ENCODE measurements at places on chromosomes 3 and 15.

DNA sequence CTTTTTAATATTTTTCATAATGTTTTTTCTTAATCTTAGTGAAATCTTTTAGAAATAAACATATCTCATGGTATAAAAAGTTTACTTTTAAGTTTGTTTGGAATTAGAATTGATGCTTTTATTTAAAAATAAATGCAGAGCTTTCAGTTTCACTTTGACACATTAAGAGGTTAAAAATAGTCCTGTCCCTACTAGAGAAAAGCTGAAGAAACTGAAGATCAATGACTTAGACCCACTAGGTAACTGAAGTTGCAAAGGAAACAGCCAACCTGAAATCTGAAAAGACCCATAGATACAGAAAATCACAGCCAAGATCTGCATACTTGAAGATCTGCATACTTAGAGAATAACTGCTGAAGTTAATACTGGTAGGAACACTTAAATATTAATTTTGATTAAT lies 237.6 kb downstream of the RAP2B start:
- DNase-seq = no peak

GRCh38 chr3:51297333-51297732 lies 87.8 kb upstream of the MANF start:
- no peak for DNase-seq

- no peak for DNase-seq
Observed at GRCh38 chr15:100057281-100057680, 284.5 kb downstream of the ADAMTS17 start.

GRCh38 chr3:174206607-174207192 lies 652.4 kb upstream of the NAALADL2 start:
- DNase-seq = no peak

DNA sequence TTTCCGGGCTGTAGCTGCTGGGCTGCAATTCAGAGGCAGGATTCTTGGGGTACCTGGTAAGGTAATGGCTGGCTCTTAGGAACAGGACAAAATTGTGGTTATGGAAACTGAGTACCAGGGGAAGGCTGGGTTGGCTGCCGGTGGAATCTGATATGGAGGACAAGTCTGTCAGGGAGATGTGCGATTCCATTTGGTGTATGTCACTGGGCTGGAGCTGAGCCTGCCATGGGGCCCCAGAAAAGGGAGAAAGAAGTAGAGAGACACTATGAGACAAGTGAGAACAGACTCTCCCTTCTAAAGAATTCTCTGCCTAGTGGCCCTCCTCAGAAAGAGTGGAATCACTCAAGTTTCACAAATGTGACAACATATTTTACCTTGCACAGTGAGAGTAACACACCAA lies 368.2 kb upstream of the ROPN1 start:
- no peak for DNase-seq

DNA sequence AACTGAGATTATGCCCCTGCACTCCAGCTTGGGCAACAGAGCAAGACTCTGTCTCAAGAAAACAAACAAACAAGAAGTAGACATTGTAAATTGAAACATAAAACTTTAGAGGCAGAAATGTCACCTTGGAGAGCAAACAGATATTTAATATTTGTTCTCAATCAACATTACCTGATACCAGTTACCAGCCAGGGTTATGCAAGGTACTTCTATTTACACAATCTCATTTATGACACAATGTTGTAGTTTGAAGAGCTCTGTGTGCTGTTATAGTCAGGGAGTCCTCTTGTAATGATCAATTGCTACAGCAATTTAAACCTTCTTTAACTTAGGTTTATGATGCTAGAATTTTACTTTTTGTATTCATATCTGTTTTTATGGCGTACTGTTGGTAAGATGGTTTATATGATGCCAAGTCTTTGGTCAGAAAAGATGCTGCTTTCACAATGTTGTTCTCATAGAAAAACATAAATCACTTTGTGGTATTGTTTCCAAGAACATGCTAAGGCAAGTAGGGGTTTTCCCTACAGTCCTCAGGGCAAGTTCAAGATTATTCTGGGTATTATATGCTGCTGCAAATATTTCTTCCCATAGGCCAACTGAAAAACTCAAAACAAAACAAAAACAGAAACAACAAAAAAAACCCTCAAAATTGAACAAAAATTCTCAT lies 173.5 kb downstream of the TNIK start:
- no peak for DNase-seq

DNA sequence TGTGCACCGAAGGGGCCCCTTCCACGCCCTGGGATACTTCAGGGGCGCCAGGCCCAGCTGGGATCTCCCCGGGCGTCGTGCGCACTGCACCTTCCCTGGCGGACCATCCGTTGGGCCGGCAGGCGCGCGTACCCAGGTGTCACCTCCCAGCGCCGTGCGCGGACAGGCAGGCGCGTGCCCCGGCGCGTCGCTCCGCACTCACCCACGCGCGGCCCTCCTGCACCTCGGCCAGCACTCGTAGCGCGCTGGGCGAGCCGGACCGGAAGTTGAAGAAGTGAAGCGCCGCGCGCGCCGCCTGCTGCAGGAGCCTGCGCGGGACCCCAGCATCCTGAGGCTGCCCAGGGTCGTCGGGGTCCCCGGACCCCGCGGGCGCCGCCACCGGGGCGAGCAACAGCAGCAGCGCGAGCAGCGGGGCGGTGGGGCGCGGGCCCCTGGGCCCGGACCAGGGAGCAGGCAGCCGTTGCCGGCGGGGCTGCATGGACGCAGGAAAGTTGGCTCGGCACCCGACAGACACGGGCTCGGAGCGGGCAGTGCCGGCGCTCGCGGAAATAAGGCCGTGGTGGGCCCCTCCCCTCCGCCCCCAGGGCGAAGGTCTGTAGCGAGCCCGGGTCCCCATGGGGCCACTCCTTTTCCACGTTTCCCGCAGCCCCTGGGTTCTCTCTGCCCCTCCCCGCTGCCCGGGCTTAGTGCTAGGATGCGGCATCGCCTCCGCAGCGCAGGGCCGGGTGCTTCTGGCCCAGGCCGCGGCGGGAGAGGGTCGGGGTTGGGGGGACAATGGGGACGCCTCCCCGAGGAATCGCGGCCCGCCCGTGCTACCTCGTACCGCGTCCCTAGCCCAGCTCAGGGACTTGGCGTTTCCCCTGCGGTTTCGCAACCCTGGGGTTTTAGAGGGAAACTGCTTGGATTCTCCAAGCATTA lies at the start of gene RARRES1:
TSS of gene RARRES1 (minus strand) at position 520 of the 918 bp plus-strand sequence. CDS start at position 478, 42 bp downstream.
- DNase-seq = peak; percentile 88

- no peak for DNase-seq
Observed at GRCh38 chr15:69472562-69472961, 19.9 kb downstream of the RPLP1 start.

DNA sequence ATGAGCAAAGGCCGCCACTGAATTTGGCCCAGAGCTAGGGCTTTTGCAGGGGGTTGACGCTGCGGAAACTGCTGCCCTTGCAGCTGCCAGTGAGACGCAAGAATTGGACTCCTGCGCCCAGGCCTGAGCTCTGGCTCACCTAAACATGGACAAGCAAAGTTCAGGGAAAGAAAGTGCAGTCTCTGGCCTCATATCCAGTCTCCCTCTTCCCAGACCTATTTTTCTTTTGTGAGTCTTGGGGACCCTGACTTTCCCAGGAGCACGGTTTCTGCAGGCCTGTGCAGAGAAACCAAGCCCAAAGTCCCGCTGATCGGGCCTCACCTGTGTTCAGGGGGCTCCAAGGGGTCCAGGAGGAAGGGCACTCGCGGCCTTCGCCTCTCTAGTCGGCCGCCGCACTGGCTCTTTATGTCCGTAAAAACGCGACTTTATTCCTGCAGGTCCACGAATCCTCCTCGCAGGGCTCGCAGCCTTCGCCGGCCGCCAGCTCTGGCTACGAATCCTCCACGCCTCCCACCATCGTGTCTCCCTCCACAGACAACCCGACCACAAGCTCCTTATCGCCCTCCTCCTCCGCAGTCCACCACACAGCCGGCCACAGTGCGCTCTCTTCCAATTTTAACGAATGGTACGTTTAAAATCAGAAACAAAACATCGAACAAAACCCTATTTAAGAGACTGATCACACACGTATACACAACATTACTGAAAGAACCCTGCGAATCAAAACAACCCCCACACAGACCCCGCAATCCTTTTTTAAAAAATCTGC lies 3.9 kb downstream of the ZIC1 start:
- DNase-seq = no peak

GRCh38 chr3:195931582-195932273 lies 23.4 kb upstream of the TNK2 start:
- no peak for DNase-seq

GRCh38 chr3:114440700-114441099 lies 146.9 kb downstream of the TIGIT start:
- DNase-seq = no peak

GRCh38 chr3:50606596-50606995 lies 5.0 kb downstream of the CISH start:
- no peak for DNase-seq

GRCh38 chr3:109122690-109123089 lies 4.8 kb upstream of the MORC1 start:
- no peak for DNase-seq
